ENCODE measurements at places on chromosomes 16 and 17. TPM values are rescaled to one million over a fixed set of nuclear protein-coding genes. Genes with fewer than 3 reads are reported as not detected.

DNA sequence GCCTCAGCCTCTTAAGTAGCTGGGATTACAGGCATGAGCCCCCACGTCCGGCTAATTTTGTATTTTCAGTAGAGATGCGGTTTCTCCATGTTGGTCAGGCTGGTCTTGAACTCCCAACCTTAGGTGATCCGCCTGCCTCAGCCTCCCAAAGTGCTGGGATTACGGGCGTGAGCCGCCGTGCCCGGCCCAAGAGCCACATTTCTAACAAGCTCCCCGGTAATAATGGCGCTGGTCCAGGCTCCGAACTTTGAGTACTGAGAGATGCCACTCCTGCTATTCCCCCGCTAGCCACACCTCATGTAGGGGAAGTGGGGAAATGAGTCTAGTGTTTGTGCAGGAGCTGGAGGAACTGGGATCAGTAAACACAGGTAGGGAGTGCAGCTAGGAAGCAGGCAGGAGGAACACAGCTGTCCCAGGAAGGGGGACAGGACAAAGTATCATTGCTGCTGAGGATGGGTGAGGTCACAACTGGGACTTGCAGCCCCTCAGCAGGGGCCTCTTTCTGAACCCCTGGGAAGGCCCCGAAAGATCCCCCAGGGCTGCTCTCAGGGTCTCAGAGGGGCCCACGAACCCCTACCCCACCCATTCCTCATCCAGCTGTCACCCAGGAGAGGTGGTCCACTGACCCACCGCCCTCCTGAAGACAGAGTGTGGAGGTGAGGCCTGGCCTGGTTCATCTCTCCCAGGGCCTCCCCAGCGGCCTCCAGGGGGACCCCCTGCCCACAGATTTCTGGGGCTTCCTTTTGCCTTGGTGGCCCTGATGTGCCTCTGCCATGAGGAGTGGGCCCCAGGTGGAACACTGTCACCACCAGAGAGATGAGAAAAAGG is 3.7 kb upstream of the KREMEN2 start:
- no peak for DNase-seq

DNA sequence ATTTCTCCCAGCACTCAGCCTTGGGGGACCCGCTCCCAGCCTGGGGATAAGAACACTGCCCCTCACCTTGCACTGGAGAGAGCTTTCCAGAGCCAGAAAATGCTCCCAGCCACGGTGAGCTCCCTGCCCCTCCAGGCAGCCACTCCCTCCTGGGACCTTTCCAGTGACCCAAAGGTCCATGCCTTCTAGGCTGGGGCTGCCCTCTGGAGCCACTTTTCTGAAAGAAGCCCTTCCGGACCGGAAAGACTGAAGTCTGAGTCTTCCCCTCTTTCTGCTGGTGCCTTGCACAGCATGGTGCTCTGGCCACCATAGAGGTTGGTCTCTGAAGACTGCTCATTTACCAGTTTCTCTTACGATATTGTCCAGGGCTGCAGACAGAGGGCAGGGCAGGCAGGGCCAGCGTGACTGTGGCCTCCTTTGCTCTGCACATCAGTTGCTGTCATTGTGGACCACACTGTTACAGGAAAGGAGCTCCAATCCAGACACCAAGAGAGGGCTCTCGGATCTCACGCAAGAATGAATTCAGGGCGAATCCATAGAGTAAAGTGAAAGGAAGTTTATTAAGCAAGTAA is 7.1 kb upstream of the ABCC12 start:
- no peak for DNase-seq

- DNase-seq: peak; percentile 35
Observed at GRCh38 chr16:27315333-27316037, 1.7 kb downstream of the IL4R start.

- no peak for DNase-seq
Observed at GRCh38 chr17:7496470-7497183, 12.5 kb downstream of the POLR2A start.

GRCh38 chr17:81099888-81100287 is 64.9 kb downstream of the BAIAP2 start:
- DNase-seq: no peak

GRCh38 chr16:27922433-27922832 is 141.1 kb downstream of the GSG1L start:
- no peak for DNase-seq

- no peak for DNase-seq
Observed at GRCh38 chr16:88904676-88905365, 38.4 kb upstream of the PABPN1L start.

DNA sequence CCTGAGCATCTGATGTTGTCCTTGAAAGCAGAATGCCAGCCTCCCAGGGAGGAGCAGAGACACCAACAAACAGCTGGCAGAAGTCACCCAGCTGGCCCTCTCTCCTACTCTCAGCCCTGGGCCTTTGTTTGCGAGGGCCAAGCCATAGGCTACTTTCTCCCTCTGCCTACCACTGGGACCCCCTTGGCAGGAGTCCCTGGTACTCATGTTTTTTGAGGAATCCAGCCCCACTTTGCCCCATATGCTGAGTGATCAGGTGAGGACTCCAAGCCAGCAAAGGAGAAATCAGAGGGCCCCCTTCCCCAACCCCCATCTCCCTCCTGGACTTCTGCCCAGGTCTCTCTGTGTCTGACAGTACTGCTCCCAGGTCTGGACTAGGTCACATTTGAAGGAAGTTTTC is 121.9 kb downstream of the USP31 start:
- DNase-seq: no peak

DNA sequence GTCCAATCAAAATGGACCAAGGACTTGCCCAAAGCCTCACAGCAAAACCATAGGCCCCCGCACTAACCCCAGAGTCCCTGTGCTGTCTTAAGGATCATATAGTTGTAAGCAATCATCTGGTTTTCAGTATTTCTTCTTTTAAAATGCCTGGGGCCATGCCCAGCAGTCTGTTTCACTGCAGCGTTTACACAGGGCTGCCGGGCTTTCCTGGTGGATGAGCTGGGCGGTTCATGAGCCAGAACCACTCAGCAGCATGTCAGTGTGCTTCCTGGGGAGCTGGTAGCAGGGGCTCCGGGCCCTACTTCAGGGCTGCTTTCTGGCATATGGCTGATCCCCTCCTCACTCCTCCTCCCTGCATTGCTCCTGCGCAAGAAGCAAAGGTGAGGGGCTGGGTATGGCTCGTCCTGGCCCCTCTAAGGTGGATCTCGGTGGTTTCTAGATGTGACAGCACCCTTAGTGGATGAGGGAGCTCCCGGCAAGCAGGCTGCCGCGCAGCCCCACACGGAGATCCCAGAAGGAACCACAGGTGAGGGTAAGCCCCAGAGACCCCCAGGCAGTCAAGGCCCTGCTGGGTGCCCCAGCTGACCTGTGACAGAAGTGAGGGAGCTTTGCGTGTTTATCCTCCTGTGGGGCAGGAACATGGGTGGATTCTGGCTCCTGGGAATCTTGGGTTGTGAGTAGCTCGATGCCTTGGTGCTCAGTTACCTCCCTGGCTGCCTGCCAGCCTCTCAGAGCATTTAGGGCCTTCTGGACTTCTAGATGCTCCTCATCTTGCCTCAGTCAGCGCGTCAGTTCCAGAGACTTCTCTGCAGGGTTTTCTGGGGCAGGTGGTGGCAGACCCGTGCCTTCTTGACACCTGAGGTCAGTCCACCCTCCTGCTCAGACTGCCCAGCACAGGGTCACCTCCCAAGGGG is 24.8 kb upstream of the STH start:
- no peak for DNase-seq

DNA sequence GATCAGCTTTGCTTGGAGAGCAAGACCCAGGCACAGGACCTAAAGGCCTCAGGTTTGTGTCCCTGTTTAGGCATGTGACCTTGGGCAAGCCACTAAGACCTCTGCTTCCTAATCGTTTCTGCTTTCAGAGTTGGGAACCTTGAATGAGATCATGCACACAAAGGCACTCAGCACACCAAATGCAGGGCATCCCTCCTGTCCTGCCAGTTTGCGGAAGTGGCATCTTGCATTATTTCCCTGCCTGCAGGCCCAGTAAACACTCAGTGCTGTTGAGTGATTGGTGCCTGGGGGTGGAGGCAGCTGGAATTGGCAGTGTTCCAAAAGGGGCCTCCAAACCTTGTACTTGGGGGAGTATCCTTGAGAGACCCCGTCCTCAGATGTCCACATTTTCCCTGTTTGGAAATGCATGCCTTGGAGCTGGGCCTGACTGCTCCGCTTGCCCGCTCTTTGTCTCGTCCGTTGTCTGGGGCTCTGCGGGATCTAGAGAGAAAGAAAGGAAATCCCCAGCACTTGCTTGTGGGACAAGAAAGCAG is 28.7 kb downstream of the MRM1 start:
- DNase-seq: no peak

- DNase-seq: no peak
Observed at GRCh38 chr17:83012200-83012785, 67.1 kb upstream of the METRNL start.

DNA sequence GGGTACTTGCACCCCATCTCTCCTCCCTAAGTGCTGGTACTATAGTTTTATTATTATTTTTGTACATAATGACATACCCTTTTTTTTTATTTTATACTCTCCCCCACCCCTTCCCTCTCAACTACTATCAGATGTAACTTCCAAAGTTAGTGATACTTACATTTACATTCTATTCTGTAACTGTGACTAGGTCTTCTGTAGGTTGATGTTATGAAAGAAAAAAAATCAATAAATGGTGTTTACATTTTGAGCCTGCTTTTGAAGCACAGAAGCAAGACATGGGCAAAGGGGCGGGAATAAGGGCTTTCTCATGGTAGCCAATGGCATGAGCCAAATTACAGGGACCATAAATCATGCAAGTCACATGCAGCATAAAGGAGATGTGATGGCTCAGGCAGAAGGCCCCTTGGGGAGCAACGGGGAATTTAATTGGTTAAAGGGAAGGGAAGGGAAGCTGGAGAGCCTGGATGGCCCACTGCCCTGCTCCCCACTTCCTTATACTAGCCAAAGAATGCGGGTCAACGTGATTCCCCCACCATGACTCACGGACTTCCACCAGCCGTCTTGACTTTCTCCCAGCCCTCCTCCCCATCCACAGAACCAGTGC is 2.4 kb upstream of the ACSF2 start:
- peak; percentile 96 for DNase-seq

DNA sequence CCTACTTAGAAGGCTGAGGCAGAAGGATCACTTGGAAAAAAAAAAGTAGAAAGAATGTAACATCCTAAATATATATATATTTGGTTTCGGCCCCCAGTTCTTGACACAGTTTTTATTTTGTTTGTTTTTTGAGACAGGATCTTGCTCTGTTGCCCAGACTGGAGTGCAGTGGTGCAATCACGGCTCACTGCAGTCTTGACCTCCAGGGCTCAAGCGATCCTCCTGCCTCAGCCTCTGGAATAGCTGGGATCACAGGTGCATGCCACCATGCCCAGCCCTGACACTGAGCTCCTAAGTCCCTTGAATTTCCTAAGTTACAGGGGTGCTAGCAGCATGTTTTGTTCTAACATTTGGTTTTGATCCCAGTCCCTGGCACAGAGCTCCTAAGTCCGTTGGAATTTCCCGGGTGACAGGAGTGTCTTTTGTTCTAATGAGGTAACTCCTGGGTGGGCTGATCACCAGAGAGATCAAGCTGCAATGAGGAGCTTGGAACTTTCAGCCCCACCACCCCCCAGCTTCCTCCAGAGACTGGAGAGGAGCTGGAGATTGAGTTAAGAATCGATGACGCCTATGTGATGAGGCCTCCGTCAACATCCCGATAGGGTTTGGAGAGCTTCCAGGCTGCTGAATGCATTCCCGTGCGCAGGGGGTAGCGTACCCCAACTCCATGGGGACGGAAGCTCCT is 20.0 kb downstream of the MXRA7 start:
- no peak for DNase-seq

DNA sequence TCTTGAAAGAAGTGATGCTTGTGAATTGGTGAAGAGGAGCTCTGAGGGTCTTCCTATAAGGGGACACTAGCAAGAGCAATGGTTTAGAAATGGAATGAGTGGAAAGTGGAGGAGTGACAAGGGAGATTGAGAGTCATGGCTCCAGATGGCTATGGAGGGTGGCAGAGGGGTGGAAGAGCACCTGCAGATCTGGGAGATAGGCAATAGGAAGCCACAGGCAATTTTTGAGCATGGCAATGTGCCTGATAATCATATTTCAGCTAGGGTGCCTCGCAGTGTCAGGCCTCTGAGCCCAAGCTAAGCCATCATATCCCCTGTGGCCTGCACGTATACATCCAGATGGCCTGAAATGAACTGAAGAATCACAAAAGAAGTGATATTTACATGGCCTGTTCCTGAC is 21.5 kb downstream of the RGS9 start:
- DNase-seq: no peak

DNA sequence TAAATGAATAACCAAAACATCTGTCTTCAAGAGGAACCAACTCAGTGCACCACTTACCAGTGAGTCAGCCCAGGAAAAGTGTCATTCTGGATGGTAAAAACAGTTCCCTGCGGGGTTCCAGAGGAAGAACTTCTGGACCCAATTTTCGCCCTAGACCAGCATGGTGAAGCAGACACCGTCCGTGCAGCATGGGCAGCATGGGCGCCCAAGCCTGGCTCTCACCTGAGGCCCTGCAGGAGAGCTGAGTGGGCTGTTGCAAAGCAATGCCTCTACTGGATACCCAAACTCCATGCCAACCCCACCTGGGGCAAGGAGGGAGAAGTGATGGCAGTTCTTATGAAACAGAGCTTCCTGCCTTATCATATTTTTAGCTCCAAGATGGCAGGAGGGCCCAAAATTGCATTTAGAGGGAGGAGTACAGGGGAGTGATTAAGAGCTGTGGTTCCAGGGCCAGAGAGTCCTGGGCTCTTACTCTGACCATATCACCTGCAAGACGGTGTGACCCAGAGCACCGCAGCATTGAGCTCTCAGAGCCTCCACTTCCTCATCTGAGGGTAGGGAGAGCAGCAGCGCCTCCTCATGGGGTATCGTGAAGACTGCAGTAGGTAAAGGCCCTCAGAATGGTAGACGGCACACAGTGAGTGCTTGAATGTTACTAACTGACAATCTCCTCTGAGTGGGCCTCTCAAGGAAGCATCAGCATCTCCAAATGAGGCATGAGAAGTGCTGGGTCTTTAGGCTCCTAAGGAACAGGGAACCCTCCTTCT is 16.6 kb upstream of the INPP5K start:
- DNase-seq: no peak

- no peak for DNase-seq
Observed at GRCh38 chr17:20275653-20276052, 191.7 kb downstream of the LGALS9B start.

Gene MYH11
- total RNA-seq: not detected

Gene SYNGR2
- 30.1 TPM for total RNA-seq

Gene UBB
- total RNA-seq: 1,951 TPM

Gene HSD11B2
- total RNA-seq: 0.10 TPM

Gene KRTAP3-2
- not detected for total RNA-seq

Gene KCNJ12
- total RNA-seq: 0.14 TPM

Gene DRC3
- total RNA-seq: 1.4 TPM

Gene MRC2
- 79.9 TPM for total RNA-seq

Gene CES3
- 0.68 TPM for total RNA-seq

Data from H4 (cell line).